ENCODE measurements at places on chromosomes 2 and 18.

DNA sequence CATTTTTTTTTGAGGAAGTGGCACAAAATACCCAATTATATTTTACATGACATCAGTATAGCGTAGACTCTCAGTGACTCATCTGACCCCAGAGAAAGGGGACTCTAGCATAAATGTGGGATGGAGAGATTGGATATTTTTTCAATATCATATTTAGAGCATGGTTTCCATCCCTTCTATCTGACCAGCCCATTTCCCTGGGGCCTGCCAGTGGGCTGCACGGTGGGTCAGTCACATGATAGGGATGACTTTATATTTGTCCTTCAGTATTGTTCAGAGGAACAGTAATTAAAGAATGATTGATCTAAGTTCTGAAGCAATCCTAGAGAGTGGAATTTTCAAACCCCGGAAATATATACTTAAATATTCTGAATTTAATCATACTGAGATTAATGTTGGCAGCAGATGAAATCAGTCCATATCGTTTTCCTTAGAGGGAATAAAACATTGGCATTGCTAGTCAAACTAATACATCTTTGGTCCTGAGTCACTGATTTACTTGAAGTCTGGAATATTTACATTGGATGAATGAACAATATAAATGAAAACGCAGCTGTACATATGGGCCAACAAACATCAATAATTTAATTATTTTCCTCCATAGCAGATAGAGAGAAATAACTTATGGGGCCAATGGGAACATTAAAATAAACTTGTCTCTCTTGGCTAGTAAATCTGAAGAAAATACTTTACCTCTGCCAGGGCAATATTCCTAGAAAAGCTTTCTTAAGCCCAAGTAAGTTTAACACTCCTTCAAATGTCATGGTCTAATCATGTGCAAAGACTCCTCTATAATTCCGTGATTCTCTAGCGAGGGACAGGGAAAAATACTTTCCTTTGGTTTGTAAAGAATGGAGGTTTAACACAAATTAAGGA, 563.6 kb upstream of the PKDCC start:
- no peak for DNase-seq

- DNase-seq: no peak
Measured at GRCh38 chr2:46308081-46308480, 10.9 kb downstream of the EPAS1 start.

GRCh38 chr18:29418136-29418535, 1241.2 kb upstream of the CDH2 start:
- DNase-seq: no peak

- no peak for DNase-seq
Measured at GRCh38 chr2:171924170-171924942, 2.1 kb downstream of the HAT1 start.
